ENCODE measurements at places on chromosomes 1 and 21.

GRCh38 chr1:171372418-171373084 is 58.6 kb downstream of the FMO4 start:
- DNase-seq, result no peak

- no peak for DNase-seq
These were observed 196.7 kb upstream of the DAB1 start for GRCh38 chr1:57620605-57621004.

DNA sequence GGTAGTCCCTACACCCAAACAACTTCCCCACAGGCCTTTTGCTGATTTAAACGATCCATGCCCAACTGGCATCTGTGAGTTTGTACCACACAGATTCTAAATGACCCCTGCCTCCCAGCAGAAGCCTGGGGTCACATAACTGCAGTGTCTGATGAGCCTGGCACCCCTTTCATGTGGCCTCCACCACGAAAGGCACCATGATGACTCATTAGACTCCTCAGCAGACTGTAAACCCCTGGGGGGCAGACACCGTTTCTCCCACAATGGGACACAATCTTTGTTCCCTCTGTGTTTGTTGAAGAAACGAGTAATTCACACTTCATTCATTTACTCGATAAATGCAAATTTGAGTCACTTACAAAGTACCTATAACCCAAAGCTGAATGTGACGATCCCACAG is 81.6 kb downstream of the CCDC185 start:
- DNase-seq, result no peak

DNA sequence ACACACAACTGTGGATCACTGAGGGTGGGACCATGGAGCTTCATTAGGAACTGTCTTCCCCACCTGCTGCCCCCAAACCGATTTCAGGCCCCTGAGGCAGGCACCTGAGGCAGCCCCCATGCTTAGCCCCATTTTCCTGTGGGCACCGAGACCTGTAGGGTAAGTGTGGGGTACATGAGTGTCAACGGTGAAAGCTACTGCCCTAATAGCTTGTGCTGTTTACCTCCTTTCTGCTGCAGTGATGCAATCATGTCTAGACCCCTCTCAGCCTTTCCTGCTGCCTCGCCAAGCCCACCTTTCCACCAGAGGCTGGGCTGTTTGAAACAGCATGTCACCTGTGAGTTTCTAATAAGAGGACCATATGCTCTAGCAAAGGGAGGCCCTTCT is 53.0 kb downstream of the NFASC start:
- no peak for DNase-seq

GRCh38 chr21:46227811-46228344 is 696 bp downstream of the LSS start:
- DNase-seq, result no peak

DNA sequence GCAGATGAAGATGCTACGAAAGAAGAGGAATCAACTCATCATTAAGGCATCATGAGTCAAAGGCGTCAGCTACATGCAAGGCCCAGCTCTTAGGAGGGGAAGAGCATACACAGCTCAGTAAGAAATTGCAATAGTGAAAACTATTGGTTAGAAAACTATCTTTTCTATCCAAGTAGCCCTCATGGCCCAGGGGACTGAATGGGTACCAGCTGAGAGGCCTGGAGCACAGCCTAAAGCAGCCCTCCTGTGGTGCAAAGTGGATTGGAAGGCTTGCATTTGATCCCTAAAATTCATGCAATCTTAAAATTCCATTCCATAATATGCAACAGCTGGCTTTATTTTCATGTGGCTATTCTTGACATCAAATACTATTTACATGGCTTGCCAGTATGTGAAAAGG is 251.8 kb upstream of the USP24 start:
- DNase-seq, result no peak

- no peak for DNase-seq
These were observed 23.3 kb downstream of the NGF start for GRCh38 chr1:115314765-115315164.

GRCh38 chr1:232773752-232774151 is 31.5 kb upstream of the MAP10 start:
- no peak for DNase-seq

DNA sequence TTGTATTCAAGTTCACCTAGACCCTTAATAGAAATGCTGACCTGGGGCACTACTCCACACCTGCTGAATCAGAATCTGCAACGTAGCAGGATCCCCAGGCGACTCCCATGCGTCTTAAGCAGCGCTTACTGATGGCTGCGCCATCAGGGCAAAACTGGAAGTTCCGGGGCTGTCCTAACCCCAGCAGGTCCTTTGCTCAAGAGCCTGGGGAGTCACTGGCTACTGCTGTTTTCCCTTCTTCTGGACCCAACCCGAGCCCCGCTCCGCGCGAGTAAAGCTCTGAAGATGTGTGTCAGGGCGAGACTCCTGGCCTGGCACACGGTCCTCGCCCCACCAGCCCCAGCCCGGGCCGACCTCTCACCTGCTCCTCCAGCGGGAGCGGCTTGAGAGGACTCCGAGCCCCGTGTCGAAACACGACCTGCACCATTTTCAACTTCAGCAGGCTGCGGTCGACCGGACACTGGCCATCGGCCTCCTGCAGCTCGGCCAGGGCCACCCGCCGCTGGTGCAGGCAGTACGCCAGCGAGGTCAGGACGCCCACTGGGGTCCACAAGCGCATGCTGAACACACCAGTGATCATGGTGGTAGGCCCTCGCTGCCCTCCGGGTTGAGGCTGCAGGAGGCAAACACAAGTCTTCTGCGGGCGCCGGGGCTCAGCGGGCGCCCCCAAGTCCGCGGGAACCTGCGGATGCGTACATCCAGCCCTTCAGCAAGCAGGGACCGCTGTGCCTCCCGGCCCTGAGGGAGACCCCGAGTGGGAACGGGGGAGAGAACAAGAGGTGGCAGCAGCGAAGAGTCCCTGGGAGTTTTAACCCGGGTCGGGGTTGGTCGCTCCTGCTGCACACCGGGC is 630 bp downstream of the ACP6 start:
- DNase-seq, result peak; percentile 40

GRCh38 chr1:209662879-209663327 is 10.7 kb upstream of the LAMB3 start:
- no peak for DNase-seq

DNA sequence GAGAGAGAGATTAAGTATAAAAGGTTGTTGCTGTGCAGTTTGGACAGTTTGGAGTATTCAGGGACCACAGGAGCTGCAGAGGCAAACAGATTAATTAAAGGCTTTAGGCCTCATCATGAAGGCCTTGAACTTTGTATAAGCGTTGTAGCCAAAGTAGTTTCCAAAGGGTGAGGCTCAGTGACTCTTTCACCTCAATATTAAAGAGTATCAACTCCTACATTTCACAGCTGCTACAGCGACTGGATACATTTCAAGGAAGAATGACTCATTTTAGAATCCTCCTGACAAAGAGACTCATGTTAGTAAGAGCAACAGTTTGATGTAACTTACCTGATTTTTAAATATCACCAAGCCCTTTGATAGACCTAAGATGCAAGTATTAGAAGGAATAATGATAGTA is 355.5 kb downstream of the HLX start:
- no peak for DNase-seq

GRCh38 chr1:88061492-88062177 is 622.4 kb upstream of the PKN2 start:
- DNase-seq, result peak; percentile 28

DNA sequence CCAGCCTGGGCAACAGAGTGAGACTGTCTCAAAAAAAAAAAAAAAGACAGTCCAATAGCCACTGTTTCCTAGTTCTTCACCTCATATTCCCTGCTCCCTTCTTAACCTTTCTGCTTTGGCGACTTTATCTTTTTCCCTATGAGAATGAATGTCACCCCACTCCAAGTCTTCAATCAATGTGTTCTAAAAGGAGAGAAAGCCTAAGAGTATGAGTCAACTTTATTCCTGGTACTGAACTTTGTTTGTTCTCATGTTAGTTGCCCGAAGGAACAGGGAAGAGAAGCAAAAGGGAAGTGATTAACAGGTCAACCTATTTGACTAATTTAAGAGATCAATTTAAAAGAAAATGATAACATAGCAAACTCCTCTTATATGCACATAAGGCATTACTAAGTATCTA is 39.9 kb upstream of the SLC16A1 start:
- DNase-seq, result no peak

DNA sequence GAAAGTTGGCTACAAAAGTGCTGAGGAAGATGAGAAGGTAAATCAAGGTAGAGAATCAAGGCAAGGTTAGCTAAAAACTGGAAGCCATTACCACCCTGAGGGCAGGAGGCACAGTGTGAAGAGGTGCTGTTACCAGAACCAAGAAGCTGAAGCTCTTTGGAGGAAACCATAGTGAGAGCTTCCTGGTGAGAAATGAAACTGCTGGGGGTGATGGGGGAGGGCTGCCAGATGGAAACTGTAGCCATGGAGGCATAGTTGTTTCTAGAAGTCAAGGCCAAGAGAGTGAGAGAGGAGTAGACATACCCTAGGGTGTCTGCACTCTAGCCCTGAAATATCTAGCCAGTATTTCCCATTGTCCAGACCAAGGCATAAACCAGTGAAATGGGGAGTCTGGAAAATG is 28.7 kb downstream of the IFI44 start:
- no peak for DNase-seq

DNA sequence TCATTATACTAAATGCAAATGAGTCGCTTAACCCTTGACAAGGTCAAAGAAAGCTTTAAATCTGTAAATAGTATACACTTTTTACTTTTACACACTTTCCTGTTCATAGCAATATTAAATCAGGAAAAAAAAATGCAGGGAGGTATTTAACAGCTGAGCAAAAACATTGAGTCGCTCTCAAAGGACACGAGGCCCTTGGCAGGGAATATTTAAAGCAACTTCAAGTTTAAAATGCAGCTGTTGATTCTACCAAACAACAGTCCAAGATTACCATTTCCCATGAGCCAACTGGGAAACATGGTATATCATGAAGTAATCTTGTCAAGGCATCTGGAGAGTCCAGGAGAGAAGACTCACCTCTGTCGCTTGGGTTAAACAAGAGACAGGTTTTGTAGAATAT is 62.7 kb downstream of the CAPN2 start:
- DNase-seq, result no peak

DNA sequence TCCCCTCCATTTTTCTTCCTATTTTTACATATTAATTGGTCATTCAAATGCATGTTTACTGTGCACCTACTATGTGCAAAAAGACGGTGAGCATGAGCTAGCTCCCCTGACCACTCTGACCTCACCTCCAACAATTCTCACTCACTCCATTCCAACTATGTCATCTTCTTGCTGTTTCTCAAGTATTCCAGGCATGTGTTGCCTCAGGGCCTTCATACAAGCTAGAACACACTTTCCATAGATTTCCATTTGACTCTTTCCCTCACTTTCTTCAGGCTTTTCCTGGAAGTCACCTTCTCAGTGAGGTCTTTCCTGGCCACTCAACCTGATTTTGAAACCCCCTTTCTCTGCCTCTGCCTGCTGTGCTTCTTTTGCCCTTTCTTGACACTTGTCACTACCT is 32.6 kb downstream of the CHIA start:
- DNase-seq, result no peak

DNA sequence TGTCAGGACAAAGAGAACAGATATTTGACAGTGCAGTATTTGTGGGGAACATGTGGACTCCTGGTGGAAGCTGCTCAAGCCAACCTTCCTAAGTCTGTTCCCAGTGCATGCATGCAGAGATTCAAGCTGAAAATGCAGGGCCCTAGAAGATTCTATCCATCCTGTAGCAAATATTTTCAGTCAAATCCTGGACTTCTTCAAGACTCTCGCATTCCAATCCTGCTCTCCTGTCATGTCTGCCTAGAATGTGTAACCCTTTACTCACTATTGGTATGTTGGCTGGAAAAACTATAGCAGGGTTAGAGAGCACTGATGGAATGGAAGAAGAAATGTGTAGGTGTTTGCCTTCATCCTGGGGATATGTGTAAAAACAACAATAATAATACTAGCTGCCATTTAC is 385.6 kb upstream of the PKN2 start:
- no peak for DNase-seq

DNA sequence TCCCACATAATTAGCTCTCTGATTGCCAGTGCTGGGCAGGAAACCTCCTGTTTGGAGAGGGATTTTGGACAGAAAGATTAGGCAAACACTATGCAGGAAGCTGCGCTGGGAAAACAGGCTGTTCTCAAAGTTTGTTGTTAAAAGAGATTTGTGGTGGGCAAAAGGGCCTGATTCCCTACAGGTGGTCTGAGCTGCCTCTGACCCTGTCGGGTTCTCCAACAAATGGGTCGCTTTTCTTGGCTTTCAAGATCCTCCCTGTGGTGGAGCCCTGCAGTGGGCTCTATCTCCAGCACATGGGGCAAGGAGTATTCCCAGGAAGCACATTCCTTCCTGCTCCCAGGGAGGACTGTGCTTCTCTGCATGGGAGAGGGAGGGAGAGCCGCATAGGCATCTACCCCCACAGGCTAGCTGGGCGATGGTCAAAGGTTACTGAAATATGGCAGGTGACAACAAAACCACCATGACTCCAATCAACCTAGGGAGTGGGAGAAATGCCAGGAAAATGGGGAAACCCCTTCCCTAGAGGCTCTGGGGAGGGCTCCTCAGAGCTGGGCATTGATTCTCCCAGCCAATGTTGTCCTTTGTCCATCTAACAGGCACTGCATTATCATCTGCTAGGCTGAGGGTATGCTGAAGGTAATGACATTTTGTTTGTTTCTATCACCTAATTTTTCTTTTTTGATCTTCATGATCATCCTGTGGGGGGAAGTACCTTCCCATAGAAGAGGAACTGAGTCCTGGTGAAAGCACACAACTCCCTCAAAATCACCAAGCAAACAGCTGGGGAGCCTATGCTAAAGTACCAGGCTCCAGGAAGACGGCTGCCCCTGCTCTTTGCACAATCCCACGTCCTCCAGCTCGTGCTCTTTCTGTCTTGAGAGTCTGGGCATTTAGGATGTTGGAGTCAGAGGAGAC is 85.3 kb downstream of the PLXNA2 start:
- DNase-seq, result no peak

GRCh38 chr1:85058786-85059185 is 10.5 kb upstream of the MCOLN3 start:
- no peak for DNase-seq

Data from H54 (cell line).